ENCODE measurements at places on chromosomes 11 and 22. TPM values are rescaled to one million over a fixed set of nuclear protein-coding genes. Genes with fewer than 3 reads are reported as not detected.

RASD2 gene
- total RNA-seq = 10.6 TPM

SERPIND1 gene
- not detected for total RNA-seq

- H3K27ac ChIP-seq = no peak overlapping the region
- H3K36me3 ChIP-seq = no peaks in the 10 kb centered on the region
- DNase-seq = no peak
- H3K4me1 ChIP-seq = no peaks in the 10 kb centered on the region
These were observed 37.8 kb downstream of the PRR5L start for GRCh38 chr11:36333897-36334296.

DNA sequence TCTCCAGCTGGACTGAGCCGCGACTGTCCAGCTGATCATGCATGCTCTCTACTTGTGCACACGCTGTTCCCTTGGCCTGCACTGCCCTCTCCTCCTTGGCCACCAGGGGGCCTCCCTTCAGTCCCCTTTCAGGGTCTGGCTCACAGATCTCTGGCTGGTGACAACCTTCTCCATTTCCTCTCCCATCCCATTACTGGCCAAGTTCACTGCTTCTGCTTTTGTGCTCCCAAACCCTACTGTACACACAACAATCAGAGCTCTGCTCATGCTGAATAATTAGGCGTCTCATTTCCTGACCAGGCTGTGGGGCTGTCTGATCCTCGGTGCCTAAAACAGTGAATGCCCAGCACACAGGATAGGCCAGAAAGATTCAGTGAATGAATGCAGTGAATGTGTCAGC is 224.0 kb upstream of the NARS2 start:
- H3K36me3 ChIP-seq = no peaks in the 10 kb centered on the region
- H3K4me1 ChIP-seq = peaks cover 48% of the 10 kb centered on the region
- H3K4me3 ChIP-seq = no peak overlapping the region
- H3K27ac ChIP-seq = no peak overlapping the region
- no peaks in the 10 kb centered on the region for H3K27me3 ChIP-seq

SCGB2A2 gene
- not detected for total RNA-seq

DNA sequence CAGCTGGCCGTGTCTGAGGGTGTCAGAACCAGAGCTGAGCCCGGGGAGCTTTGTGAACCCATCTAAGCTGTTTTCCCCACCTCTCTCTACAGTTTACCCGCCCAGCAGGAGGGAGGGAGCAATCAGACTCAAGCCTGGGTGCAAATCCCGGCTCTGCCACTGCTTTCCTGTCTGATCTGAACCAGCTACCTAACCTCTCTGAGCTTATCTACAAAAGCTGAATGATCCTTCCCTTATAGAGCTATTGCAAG is 252 bp downstream of the APOL2 start:
- DNase-seq = no peak
- peaks cover 39% of the 10 kb centered on the region for H3K4me1 ChIP-seq
- peak overlapping the region; percentile 93 for H3K27ac ChIP-seq
- H3K27me3 ChIP-seq = no peaks in the 10 kb centered on the region
- peak overlapping the region; percentile 36 for H3K4me3 ChIP-seq

- peak; percentile 78 for DNase-seq
- H3K27me3 ChIP-seq = no peaks in the 10 kb centered on the region
- H3K4me1 ChIP-seq = no peaks in the 10 kb centered on the region
- H3K27ac ChIP-seq = peak overlapping the region; percentile 50
- no peaks in the 10 kb centered on the region for H3K36me3 ChIP-seq
These were observed 47.1 kb downstream of the LARGE1 start for GRCh38 chr22:33873186-33873585.

TSPAN18 gene
- 23.9 TPM for total RNA-seq

DNA sequence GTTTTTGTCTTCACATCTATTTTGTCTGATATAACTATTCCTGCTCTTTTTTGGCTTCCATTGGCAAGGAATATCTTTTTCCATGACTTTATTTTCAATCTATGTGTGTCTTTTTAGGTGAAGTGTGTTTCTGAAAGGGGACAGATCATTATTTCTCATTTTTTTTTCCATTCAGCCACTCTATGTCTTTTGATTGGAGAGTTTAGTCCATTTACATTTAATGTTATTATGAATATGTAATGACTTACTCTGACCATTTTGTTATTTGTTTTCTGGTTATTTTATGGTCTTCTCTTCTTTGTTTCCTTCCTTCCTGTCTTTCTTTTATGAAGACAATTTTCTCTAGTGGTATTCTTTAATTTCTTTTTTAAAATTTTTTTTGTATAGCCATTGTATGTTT is 178.6 kb upstream of the CNTN5 start:
- no peaks in the 10 kb centered on the region for H3K36me3 ChIP-seq
- no peaks in the 10 kb centered on the region for H3K4me1 ChIP-seq
- H3K27ac ChIP-seq = no peak overlapping the region
- H3K27me3 ChIP-seq = no peaks in the 10 kb centered on the region
- H3K4me3 ChIP-seq = no peak overlapping the region
- DNase-seq = no peak

SLC22A8 gene
- total RNA-seq = not detected

GRCh38 chr22:42560781-42561180 is 7.0 kb downstream of the SERHL2 start:
- H3K27ac ChIP-seq = no peak overlapping the region
- no peak for DNase-seq
- no peaks in the 10 kb centered on the region for H3K27me3 ChIP-seq
- H3K4me3 ChIP-seq = no peak overlapping the region
- no peaks in the 10 kb centered on the region for H3K36me3 ChIP-seq

OR2AG1 gene
- not detected for total RNA-seq

- H3K36me3 ChIP-seq = no peaks in the 10 kb centered on the region
- no peak overlapping the region for H3K4me3 ChIP-seq
- H3K27me3 ChIP-seq = no peaks in the 10 kb centered on the region
- no peak overlapping the region for H3K27ac ChIP-seq
- no peak for DNase-seq
- H3K4me1 ChIP-seq = no peaks in the 10 kb centered on the region
These were observed 35.0 kb downstream of the KCNJ1 start for GRCh38 chr11:128832121-128832497.

PPFIA1 gene
- total RNA-seq = 55.1 TPM

GRCh38 chr11:125945011-125945796 is 640 bp upstream of the VSIG10L2 start:
- H3K27me3 ChIP-seq = no peaks in the 10 kb centered on the region
- H3K27ac ChIP-seq = no peak overlapping the region
- no peak overlapping the region for H3K4me3 ChIP-seq
- H3K36me3 ChIP-seq = no peaks in the 10 kb centered on the region
- no peaks in the 10 kb centered on the region for H3K4me1 ChIP-seq
- DNase-seq = no peak

GRCh38 chr11:61334434-61335354 is 1.7 kb downstream of the TKFC start:
- no peak overlapping the region for H3K4me3 ChIP-seq
- DNase-seq = peak; percentile 48
- no peak overlapping the region for H3K27ac ChIP-seq
- peaks cover 21% of the 10 kb centered on the region for H3K4me1 ChIP-seq

POTEH gene
- total RNA-seq = not detected

- no peaks in the 10 kb centered on the region for H3K36me3 ChIP-seq
- H3K27me3 ChIP-seq = no peaks in the 10 kb centered on the region
- no peak overlapping the region for H3K27ac ChIP-seq
These were observed 56.2 kb upstream of the CD82 start for GRCh38 chr11:44509296-44509695.

- no peak overlapping the region for H3K27ac ChIP-seq
- no peaks in the 10 kb centered on the region for H3K27me3 ChIP-seq
- no peaks in the 10 kb centered on the region for H3K36me3 ChIP-seq
- H3K4me3 ChIP-seq = no peak overlapping the region
- peaks cover 61% of the 10 kb centered on the region for H3K4me1 ChIP-seq
- DNase-seq = peak; percentile 60
These were observed 65.8 kb downstream of the PARVB start for GRCh38 chr22:44089717-44090570.

CDKN1C gene
- total RNA-seq = 54.3 TPM

GRCh38 chr11:103397369-103397768 is 288.1 kb downstream of the DYNC2H1 start:
- no peak overlapping the region for H3K4me3 ChIP-seq
- no peak overlapping the region for H3K27ac ChIP-seq
- DNase-seq = no peak
- H3K36me3 ChIP-seq = no peaks in the 10 kb centered on the region
- no peaks in the 10 kb centered on the region for H3K27me3 ChIP-seq
- no peaks in the 10 kb centered on the region for H3K4me1 ChIP-seq

GRCh38 chr22:35592418-35592967 is 24.6 kb downstream of the MB start:
- no peaks in the 10 kb centered on the region for H3K36me3 ChIP-seq
- peak overlapping the region; percentile 86 for H3K27ac ChIP-seq
- no peaks in the 10 kb centered on the region for H3K27me3 ChIP-seq
- no peak overlapping the region for H3K4me3 ChIP-seq

LSP1 gene
- 9.3 TPM for total RNA-seq

BCR gene
- 13.2 TPM for total RNA-seq

PAAF1 gene
- total RNA-seq = 19.4 TPM

GRCh38 chr11:31001427-31001826 is 368.1 kb downstream of the DCDC1 start:
- H3K4me1 ChIP-seq = no peaks in the 10 kb centered on the region
- H3K36me3 ChIP-seq = no peaks in the 10 kb centered on the region
- no peak overlapping the region for H3K4me3 ChIP-seq
- no peak overlapping the region for H3K27ac ChIP-seq

HTR3B gene
- not detected for total RNA-seq

DNA sequence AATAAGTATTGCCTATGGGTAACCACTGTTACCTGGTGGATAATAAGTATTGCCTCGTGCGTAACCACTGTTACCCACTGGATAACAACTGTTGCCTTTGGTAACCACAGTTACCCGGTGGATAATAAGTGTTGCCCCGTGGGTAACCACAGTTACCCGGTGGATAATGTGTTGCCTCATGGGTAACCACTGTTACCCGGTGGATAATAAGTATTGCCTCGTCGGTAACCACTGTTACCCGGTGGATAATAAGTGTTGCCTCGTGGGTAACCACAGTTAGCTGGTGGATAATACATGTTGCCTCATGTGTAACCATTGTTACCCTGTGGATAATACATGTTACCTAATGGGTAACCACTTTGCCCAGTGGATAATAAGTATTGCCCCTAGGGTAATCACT is 9.8 kb upstream of the NXPE4 start:
- no peak overlapping the region for H3K4me3 ChIP-seq
- no peaks in the 10 kb centered on the region for H3K4me1 ChIP-seq

OR52B6 gene
- total RNA-seq = not detected

DNA sequence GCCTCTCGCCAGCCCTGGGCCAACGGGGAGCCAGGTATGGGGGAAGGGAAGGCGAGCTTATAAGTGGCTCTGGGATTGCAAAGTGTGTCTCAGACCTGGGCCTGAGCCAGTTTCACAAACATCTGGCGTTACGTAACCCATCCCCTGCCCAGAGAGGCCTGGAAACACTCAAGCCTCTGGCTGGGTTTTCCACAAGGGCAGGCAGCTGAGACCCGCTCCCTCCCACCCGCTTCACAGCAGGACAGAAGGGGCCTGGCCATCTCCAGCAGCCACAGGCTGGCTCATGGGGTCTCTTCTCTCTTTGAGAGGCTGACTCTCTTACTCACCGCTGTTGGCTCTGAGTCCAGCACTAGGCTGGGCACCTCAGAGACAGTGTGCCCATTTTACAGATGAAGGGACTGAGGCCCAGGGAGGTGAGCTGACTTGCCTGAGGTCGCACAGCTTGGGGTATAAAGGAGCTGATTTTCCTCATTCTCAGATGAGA is 44.5 kb downstream of the TRIOBP start:
- H3K27ac ChIP-seq = peak overlapping the region; percentile 66
- no peaks in the 10 kb centered on the region for H3K27me3 ChIP-seq
- DNase-seq = peak; percentile 99
- no peak overlapping the region for H3K4me3 ChIP-seq
- H3K36me3 ChIP-seq = no peaks in the 10 kb centered on the region

DNA sequence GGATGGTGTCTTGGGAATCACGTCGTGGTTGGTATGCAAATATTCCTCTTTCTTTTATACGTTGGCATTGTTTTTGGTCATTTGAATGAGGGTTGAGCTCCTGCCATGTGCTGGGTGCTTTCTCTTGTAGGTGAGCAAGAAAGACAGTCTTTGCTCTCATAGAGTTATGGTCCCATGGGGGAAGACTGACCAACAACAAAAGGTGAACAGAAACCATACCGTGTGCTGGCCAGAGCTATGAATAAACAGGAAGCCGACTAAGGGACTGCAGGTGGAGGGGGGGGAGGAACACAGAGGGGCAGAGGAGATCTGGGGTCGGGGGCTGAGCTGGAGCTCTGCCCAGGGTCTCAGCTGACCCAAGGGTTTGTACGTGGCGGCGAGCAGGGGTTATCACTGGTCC is 245.3 kb downstream of the CTTN start:
- DNase-seq = no peak
- H3K27me3 ChIP-seq = no peaks in the 10 kb centered on the region
- no peak overlapping the region for H3K4me3 ChIP-seq
- H3K36me3 ChIP-seq = no peaks in the 10 kb centered on the region
- no peaks in the 10 kb centered on the region for H3K4me1 ChIP-seq
- H3K27ac ChIP-seq = no peak overlapping the region

LRRN4CL gene
- total RNA-seq = 30.5 TPM

GRCh38 chr22:30054067-30054763 is 26.0 kb upstream of the HORMAD2 start:
- H3K27ac ChIP-seq = no peak overlapping the region
- H3K4me1 ChIP-seq = no peaks in the 10 kb centered on the region
- H3K27me3 ChIP-seq = no peaks in the 10 kb centered on the region

GRCh38 chr11:19080579-19080993 is 20.1 kb upstream of the MRGPRX2 start:
- H3K4me3 ChIP-seq = no peak overlapping the region
- H3K36me3 ChIP-seq = no peaks in the 10 kb centered on the region
- no peaks in the 10 kb centered on the region for H3K4me1 ChIP-seq
- H3K27me3 ChIP-seq = no peaks in the 10 kb centered on the region
- DNase-seq = no peak

CCDC15 gene
- 0.83 TPM for total RNA-seq

GRCh38 chr11:1297576-1298473 is 11.6 kb downstream of the TOLLIP start:
- no peak overlapping the region for H3K4me3 ChIP-seq
- no peak for DNase-seq
- peak overlapping the region; percentile 78 for H3K27ac ChIP-seq
- H3K4me1 ChIP-seq = peaks cover 35% of the 10 kb centered on the region
- H3K27me3 ChIP-seq = no peaks in the 10 kb centered on the region

Data from sigmoid colon (tissue), 7 donors.